GM23338 (cell line): ENCODE measurements at places on chromosomes 5 and 9. TPM values are rescaled to one million over a fixed set of nuclear protein-coding genes. Genes with fewer than 3 reads are reported as not detected.

ZDHHC21 gene
- 9.9 and 13.5 TPM in 2 replicates for total RNA-seq

- DNase-seq: no peak
Measured at GRCh38 chr5:173789031-173789920, 98.9 kb upstream of the CPEB4 start.

RLN2 gene
- total RNA-seq: 4.0 and 4.7 TPM in 2 replicates

DNA sequence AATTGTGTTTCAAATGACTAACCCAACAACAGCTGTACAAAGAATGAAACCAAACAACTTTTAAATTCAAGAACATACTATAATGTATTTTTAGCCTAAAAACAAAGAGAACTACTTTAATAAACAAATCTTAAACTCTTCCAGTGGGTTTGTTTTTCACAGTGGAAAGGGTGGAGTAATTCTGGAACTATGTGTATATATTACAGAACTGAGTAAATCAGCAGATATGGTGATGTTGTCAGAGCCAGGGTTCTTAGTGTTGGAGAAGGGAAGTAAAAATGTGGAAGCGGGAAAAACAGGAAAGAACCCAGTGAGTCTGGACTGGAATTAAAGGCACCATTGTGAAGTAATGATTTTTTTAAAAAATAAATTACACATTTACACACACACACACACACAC, 144.9 kb downstream of the CDK5RAP2 start:
- no peak for DNase-seq

- no peak for DNase-seq
Measured at GRCh38 chr5:75686480-75686879, 30.8 kb downstream of the POC5 start.
